ENCODE measurements at places on chromosomes 1 and 21. TPM values are rescaled to one million over a fixed set of nuclear protein-coding genes. Genes with fewer than 3 reads are reported as not detected.

Gene ITLN1
- total RNA-seq, result not detected

Gene C1orf87
- total RNA-seq, result not detected

Gene ID3
- total RNA-seq, result 78.9 TPM

Gene CRNN
- total RNA-seq, result under 0.01 TPM

Gene IVL
- not detected for total RNA-seq

Gene AK5
- 63.6 TPM for total RNA-seq

Gene ARHGAP30
- 0.09 TPM for total RNA-seq

Gene FCRL2
- total RNA-seq, result not detected

Gene ATP1B1
- 4.7 TPM for total RNA-seq

Gene ESPN
- total RNA-seq, result 0.17 TPM

Gene F11R
- 2.2 TPM for total RNA-seq

Gene PRDM16
- total RNA-seq, result 0.79 TPM

All from bronchial smooth muscle cell (primary cell).